ENCODE measurements at places on chromosomes 7 and 10.

GRCh38 chr10:80260295-80261243, 28.9 kb downstream of the MAT1A start:
- no peak for DNase-seq

DNA sequence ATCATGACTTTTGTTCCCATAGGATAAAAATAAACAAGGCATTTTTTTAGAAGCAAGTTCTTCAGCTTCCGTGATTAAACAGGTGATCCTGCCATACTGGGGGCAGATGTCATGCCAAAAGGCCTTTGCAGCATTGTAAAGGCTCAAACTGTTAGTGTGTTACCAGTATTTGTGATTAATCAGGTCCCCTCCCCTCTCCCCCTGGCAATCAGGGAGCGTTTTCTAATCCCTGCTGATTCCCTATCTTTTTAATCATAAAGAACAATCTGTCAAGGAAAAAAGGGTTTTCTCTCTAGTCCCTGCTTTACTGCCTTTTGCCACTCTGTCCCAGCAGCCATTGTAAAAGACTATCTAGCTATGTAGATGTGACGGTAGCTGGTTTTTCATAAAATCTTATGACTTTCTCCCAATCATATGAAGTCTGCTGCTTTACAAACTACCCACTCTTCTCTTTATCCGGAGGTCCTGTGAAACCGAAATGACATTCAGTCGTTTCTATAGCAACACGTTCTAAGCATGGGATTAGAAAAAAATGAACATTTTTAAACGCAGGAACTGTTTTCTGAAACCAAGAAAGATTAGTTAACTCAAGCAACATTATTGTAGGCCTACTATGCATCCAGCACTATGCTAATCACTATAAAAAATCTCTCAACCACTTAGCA, 210.9 kb downstream of the RNLS start:
- no peak for DNase-seq

DNA sequence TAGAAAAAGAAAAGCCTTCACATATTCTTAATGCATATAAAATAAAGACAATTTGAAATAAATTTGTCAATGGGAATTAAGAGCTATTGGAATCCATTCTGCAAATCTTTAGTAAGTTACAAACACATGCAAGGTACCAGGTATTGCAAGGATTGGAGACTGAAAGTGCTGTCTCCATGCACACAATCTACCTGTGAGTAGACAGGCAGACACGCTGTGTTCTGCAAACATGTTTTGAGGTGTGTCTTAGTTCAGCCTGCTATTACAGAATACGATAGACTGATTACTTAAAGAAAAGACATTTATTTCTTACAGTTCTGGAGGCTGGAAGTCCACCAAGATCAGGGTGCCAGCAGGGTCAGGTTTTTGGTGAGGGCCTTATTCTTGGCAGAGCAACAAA, 10.0 kb downstream of the NMT2 start:
- DNase-seq, result no peak

DNA sequence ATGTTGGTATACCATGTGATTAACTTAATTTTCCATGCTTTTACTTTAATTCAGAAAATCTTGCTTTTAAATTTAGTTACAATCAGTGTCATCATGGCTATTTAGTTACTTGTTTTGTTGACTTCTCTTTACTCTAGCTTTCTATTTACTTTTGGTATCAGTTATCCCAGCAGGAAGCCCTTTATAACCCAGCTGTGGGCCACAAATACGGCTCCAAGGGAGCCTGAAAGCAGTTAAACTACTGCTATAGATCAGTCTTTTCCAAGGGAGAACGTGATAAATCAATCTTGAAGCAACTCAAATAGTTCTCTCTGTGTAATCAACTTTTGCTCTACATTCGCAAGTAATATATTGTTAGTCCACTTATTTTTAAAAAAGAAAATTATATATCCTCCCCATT, 287.4 kb downstream of the CACNA2D1 start:
- DNase-seq, result no peak

GRCh38 chr7:136403591-136403990, 426.4 kb upstream of the MTPN start:
- DNase-seq, result no peak

- DNase-seq, result no peak
Measured at GRCh38 chr7:84583331-84583730, 388.7 kb upstream of the SEMA3A start.

- DNase-seq, result no peak
Measured at GRCh38 chr10:103637927-103638557, 144.5 kb downstream of the NEURL1 start.

All from putamen (tissue), 1 donor.